ENCODE measurements at places on chromosomes 2 and 18. TPM values are rescaled to one million over a fixed set of nuclear protein-coding genes. Genes with fewer than 3 reads are reported as not detected.
A peak's percentile ranks its signal among the peaks of the same experiment; 100 is the strongest.

The EGR4 gene
- total RNA-seq = not detected

DNA sequence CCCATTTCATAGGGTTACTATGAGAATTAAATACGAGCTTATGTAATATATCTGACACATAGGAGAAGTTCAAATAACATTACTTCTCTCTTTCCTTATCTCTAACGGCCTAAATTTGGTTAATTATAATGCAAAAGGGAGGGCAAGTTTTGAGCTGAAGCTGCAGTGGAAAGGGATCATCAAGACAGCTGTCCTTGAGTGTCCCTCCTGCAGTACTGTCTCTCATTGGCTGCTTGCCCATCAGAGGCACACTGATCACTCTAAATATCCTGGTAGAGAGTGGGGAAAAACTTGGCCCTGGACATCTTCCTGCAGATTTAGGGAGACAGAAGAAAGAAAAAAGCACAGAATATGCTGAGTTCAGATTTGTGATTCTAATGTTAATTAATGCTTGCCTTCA lies 186.0 kb downstream of the CAMKMT start:
- H3K4me1 ChIP-seq = no peaks in the 10 kb centered on the region
- H3K27ac ChIP-seq = no peak overlapping the region

DNA sequence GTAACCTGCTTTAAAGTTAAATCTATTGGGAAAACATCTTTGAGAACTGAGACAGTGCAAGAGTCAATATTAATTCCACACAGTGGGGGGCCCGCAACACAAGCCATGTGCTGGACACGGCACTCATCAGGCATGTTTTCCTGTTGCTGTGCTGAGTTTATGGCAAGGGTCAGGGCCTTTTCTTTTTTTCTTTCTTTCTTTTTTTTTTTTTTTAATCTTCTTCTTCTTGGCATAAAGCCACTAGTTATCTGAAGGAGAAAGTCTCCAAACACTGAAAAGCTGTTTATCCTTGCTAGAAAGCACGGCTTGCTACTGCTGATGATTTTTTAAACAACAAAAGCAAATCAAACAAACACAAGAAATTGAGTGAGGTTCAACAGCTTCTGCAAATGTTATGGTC lies 252.1 kb downstream of the ZNF521 start:
- no peaks in the 10 kb centered on the region for H3K4me1 ChIP-seq
- H3K4me3 ChIP-seq = no peak overlapping the region
- no peaks in the 10 kb centered on the region for H3K36me3 ChIP-seq
- peak overlapping the region; percentile 70 for H3K27ac ChIP-seq
- H3K27me3 ChIP-seq = no peaks in the 10 kb centered on the region

- no peaks in the 10 kb centered on the region for H3K4me1 ChIP-seq
- H3K4me3 ChIP-seq = no peak overlapping the region
- no peaks in the 10 kb centered on the region for H3K27me3 ChIP-seq
- H3K27ac ChIP-seq = no peak overlapping the region
- no peak for DNase-seq
These were observed 206.0 kb downstream of the HDAC4 start for GRCh38 chr2:239194731-239195317.

The ZSWIM2 gene
- not detected for total RNA-seq

GRCh38 chr2:160338901-160339685 lies 139.0 kb upstream of the ITGB6 start:
- no peak for DNase-seq
- H3K27me3 ChIP-seq = no peaks in the 10 kb centered on the region
- H3K4me1 ChIP-seq = peaks cover 83% of the 10 kb centered on the region
- no peaks in the 10 kb centered on the region for H3K36me3 ChIP-seq
- no peak overlapping the region for H3K27ac ChIP-seq

DNA sequence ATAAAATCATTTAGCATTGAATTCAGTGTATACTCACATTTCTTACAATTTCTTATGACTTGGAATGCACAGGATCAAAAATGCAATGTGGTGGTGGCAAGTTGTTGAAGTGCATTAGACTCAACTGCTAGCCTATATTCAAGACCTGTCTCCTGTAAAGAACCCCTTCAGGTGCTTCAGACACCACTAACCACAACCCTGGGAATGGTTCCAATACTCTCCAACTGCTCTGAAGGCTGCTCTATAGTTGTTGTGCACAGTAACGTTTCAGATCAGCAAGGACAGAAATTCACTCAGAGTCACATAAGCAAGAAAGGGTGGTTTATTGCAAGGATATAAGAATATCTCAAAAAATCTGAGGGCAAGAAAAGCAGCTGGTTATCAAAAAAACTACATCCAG lies 6.5 kb downstream of the GKN1 start:
- no peaks in the 10 kb centered on the region for H3K27me3 ChIP-seq
- no peak overlapping the region for H3K27ac ChIP-seq
- no peaks in the 10 kb centered on the region for H3K4me1 ChIP-seq
- H3K36me3 ChIP-seq = no peaks in the 10 kb centered on the region
- DNase-seq = no peak

DNA sequence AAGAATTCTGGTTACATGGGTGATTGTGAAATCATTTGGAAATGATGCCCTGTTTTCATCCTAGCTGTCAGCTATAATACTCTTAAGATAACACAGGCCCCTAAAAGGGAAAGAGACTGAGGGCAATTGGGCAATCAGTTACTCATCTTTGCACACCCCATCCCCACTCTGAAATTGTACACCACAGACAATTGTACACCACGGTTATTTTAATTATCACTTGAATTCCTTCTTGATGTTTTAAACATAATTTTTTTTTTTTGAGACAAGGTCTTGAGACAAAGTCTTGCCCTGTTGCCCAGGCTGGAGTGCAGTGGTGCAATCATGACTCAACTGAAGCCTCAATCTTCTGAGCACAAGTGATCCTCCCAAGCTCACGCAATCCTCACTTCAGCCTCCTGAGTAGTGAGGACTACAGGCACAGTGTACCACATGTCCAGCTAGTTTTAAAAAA lies 862.4 kb upstream of the ACVR2A start:
- H3K36me3 ChIP-seq = no peaks in the 10 kb centered on the region
- no peaks in the 10 kb centered on the region for H3K27me3 ChIP-seq
- DNase-seq = no peak
- H3K4me1 ChIP-seq = peaks cover 12% of the 10 kb centered on the region
- H3K4me3 ChIP-seq = no peak overlapping the region

The IL1RN gene
- 6.3 TPM for total RNA-seq

GRCh38 chr2:227856697-227857096 lies 14.7 kb upstream of the DAW1 start:
- no peak overlapping the region for H3K27ac ChIP-seq
- no peak for DNase-seq
- H3K4me3 ChIP-seq = no peak overlapping the region

DNA sequence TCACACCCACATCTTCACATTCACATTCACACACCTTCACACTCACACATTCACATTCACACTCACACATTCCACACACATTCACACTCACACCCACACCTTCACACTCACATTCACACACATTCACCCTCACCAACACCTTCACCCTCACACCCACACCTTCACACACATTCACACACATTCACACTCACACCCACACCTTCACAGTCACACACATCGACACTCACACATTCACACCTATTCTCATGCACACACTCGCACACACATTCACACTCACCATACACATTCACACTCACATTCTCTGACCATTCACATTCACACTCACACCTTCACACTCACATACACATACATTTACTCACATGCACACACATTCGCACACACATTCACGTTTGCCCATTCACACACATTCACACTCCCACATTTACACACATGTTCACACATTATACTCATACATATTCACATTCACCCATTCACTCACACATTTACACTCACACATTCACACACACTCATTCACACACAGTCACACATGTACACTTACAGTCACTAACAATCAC lies 62.7 kb downstream of the BIN1 start:
- no peak for DNase-seq
- no peaks in the 10 kb centered on the region for H3K4me1 ChIP-seq
- no peaks in the 10 kb centered on the region for H3K27me3 ChIP-seq
- H3K27ac ChIP-seq = no peak overlapping the region
- peaks cover 16% of the 10 kb centered on the region for H3K36me3 ChIP-seq
